ENCODE measurements at places on chromosomes 6 and 20. TPM values are rescaled to one million over a fixed set of nuclear protein-coding genes. Genes with fewer than 3 reads are reported as not detected.

Gene FLOT1
- 48.8 TPM for total RNA-seq

Gene TMEM244
- total RNA-seq, result not detected

Gene ME1
- total RNA-seq, result 2.8 TPM

Gene SPDEF
- total RNA-seq, result not detected

Gene LINC00237
- not detected for total RNA-seq

Gene DSP
- under 0.01 TPM for total RNA-seq

Gene POM121L2
- not detected for total RNA-seq

Gene C20orf141
- total RNA-seq, result not detected
